ENCODE measurements at places on chromosomes 5 and 9.

- DNase-seq = no peak
Observed at GRCh38 chr5:123681061-123681460, 169.1 kb downstream of the CSNK1G3 start.

- DNase-seq = no peak
Observed at GRCh38 chr9:91908746-91909145, 41.3 kb downstream of the ROR2 start.

- no peak for DNase-seq
Observed at GRCh38 chr9:5612185-5612530, 16.7 kb upstream of the RIC1 start.

DNA sequence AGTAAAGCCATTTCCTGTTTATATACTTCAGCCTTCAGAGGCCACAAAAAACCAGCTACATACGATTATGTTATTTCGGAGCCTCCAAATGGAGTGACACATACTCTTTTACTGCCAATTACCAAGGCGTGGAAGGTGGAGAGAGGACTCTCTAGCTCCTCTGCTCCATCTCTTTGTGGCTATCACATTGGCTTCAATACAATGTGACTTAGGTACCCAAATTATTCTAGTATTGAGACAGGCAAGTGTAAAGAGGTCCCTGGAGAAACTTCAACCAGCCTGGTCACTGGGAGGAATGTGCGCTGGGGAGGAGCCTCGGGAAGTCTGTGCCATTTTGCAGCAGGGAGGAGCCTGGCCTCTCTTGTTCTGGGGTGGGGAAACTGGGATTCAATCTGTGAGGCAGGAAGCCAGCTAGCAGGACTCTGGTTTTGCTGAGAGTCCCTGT, 85.8 kb upstream of the TAS2R1 start:
- DNase-seq = no peak

- no peak for DNase-seq
Observed at GRCh38 chr5:3428334-3428733, 167.3 kb upstream of the IRX1 start.

- DNase-seq = no peak
Observed at GRCh38 chr5:97888439-97888838, 705.4 kb upstream of the RIOK2 start.

DNA sequence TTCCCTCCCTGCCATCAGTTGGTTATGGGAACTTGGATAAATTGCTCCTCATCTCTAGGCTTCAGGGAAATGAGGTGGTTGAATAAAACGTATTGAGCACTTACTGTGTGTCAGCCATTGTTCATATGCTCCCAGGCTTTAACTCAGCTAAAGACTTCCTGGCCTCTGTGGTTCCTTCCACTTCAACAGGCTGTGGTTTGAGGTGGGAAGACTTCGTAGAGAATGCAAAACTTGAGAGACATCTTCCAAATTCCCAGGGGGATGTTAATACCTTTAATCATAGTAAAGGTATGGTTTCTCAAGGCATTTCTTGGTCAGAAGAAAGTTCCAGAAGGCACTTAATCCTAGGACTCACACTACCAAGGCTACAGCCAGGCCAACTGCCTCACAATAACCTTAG, 1.5 kb upstream of the GPX3 start:
- DNase-seq = no peak

GRCh38 chr5:54792611-54793404, 192.6 kb downstream of the ESM1 start:
- no peak for DNase-seq

GRCh38 chr5:171309276-171310211, 496 bp downstream of the TLX3 start:
- DNase-seq = no peak

- no peak for DNase-seq
Observed at GRCh38 chr5:60598424-60598823, 101.5 kb downstream of the DEPDC1B start.

GRCh38 chr9:34252016-34252415, 73.2 kb downstream of the UBAP1 start:
- no peak for DNase-seq

- no peak for DNase-seq
Observed at GRCh38 chr9:133528876-133529241, 4.1 kb upstream of the MYMK start.

DNA sequence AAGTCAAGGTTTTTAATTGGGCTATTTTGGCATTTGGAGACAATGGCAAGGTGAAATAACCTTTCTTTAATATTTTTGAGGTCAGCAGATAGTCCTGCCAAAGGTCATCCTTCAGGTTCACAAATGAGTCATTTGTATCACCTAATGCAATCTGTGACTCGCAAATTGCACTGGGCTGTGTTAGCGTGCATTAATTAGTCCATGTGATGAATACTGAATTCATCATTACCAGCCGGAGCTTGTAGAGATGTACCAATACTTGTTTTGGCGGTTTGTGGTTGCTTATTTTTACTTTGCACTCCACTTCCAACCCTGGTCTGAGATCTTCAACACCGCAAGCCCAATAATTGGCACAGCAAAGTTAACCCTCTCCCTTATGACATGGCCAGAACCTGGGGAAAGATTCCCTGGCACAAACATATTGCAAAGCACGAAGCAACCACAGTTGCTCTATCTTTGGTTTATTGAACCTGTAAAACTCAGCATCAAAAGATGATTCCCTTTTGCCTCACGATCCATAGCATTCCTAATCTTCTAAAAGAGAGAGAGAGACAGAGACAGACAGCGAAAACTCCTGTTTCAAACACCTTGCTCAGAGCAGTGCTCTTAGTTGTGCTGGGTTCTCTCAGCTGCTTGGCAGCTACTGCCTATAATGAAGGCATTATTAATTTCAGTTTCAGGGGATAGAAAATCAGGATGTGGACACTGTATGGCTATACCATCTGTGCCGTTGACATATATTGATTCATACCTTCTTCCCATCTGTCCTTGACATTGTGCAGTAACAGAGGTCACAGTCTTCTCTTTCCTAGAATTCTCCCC, 178.1 kb downstream of the EBF1 start:
- DNase-seq = no peak

DNA sequence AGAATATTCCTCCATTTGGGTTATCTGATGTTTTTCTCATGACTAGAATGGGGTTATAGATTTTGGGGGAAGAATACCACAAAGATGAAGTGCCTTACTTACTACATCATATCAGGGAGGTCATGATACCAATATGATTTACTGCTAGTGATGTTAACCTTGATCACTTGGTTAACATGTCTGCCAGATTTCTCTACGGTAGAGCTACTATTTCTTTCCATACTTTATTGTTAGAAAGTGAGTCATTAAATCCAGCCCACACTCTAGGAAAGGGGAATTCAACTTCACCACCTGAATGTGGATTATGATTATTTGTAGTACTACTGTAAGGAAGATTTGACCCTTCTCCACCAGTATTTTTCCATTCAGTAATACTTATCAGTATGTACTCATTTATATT, 64.7 kb downstream of the UBE2R2 start:
- no peak for DNase-seq

DNA sequence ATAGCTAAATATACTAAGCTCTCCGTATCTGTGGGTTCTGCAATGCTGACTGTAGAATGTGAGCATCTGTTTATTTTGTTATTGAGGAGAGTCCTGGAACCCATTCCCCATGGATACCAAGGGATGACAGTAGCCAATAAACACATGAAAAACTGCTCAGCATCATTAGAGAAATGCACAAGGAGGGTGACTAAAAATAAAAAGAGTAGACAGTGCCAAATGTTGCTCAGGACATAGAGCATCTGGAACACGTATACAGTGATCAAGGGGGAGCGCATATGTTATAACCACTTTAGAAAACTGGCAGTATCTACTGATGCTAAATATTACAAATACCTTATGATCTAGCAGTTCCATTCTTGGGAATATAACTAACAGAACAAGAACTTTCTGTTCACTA, 31.0 kb downstream of the MARCHF6 start:
- DNase-seq = no peak

All from stimulated activated CD8-positive, alpha-beta memory T cell treated with anti-CD3 and anti-CD28 coated beads, Interleukin-4, amount 100 ng/mL, for 1 hour (primary cell).